ENCODE measurements at places on chromosomes 4 and X.

DNA sequence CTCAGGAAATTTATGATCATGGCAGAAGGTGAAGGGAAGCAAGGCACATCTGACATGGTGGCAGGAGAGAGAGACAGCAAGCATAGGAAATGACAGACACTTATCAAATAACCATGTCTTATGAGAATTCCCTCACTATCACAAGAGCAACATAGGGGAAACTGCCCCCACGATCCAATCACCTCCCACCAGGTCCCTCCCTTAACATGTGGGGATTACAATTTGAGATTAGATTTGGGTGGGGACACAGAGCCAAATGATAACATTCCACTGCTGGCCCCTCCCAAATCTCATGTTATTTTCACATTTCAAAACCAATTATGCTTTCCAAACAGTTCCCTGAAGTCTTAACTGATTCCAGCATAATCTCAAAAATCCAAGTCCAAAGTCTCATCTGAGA lies 8.2 kb upstream of the TMA16 start:
- no peak for DNase-seq

- DNase-seq, result no peak
Measured at GRCh38 chr4:101065346-101065745, 282.0 kb downstream of the PPP3CA start.

DNA sequence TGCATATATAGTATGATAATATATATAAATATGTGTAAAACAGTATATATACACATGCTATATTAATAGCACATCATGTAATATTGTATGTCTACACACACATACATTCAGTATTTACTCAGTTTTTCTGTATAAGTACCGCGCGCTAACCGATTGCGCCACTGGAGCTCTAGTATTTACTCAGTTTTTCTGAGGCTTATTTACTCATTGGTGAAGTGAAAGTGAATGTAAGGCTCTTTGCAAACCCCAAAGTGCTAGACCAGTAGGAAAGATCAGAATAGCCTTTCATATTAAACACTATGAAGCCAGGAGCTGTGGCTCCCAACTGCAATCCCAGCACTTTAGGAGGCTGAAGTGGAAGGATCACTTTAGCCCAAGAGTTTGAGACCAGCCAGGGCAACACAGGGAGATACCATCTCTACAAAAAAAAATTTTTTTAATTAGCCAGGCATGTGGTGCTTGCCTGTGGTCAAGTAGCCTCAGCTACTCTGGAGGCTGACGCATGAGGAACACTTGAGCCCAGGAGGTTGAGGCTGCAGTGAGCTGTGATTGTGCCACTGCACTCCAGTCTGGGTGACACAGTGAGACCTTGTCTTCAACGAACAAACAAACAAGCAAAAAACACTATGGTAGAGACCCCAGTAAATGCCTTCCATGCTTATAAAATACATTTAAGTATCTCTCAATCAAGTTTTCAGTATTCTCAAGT lies 125.8 kb downstream of the KIT start:
- no peak for DNase-seq

- DNase-seq, result peak; percentile 20
Measured at GRCh38 chr4:80073473-80074008, 512 bp upstream of the ANTXR2 start.

DNA sequence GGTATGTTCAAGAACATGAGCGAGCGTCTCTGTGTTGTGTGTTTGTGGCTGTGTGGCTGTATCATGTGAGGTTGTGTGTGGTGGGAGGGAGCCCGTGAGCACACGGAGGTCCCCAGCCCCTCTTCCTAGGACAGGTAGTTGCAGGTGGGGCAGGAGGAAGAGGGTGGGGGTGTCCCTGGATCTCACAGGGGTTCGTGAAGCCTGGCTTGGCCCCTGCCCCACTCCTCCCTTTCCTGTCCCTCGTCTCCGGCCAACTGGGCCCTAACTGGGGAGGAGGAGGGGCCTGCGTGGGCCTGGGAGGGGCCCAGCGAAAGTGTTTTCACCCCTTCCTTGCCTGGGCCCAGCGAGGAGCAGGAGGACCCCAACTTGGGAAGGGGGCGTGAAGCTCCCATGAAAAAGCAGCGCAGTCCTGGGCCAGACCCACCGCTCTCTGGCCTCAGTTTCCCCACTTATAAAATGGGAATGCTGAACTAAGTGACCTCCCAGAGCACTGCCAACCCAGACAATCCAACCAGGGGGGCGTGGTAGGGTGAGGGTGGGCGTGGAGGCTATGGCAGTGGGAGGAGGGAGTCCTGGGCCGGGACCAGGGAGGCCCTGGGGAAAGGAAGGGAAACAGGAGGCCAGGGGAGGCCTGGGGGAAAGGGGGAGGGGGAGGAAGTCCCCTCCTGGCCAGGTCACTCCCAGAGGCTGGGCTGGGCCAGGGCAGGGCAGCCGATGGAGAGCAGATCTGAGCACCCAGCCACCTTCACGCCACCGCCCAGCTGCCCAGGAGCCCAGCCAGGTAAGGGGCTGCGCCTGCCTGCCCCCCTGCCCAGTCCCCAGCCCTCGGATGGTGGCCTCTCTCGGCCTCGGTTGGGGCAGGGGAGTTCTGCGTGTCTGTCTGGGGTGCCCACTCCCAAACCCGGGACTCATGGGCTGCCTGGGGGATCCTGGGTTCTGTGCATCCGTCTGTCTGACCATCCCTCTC lies at the start of gene AVPR2:
AVPR2 (plus strand) TSS at position 683 of the 967 bp plus-strand sequence. CDS start 473 bp downstream, outside the sequence.
- DNase-seq, result no peak

DNA sequence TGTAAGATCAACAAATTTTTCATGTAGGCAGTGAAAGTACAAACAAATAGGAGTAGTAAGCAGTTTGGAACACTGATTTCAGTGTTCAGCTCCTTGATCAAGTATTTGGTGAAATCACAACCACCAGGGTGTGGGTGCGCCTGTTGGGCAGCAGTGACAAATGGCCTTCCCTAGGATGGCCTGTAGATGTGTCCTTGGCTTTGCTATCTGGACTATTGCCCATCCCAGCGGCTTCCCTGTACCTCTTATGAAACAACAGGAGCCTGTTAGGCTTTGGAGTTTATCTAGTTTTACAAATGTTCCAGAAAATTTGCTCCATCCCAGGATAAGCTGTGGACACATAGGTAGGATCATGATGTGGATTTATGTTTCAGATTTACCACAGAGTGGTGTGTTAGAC lies 216.8 kb upstream of the FAT1 start:
- no peak for DNase-seq

DNA sequence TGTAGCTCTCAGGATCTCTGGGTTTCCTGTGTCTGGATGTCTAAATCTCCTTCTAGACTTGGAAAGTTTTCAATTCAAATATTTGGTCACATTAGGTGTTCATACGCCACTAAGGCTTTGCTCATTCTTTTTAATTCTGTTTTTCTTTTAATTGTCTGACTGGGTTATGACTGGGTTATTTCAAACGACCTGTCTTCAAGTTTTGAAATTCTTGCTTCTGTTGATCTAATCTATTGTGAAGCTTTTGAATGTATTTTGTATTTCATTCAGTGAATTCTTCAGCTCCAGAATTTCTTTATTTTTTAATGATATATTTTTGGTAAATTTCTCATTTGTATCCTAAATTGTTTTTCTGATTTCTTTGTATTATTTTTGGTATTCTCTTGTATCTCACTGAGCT lies 81.0 kb upstream of the PCDH10 start:
- no peak for DNase-seq

GRCh38 chr4:185992585-185992984 lies 76.4 kb upstream of the TLR3 start:
- DNase-seq, result no peak

DNA sequence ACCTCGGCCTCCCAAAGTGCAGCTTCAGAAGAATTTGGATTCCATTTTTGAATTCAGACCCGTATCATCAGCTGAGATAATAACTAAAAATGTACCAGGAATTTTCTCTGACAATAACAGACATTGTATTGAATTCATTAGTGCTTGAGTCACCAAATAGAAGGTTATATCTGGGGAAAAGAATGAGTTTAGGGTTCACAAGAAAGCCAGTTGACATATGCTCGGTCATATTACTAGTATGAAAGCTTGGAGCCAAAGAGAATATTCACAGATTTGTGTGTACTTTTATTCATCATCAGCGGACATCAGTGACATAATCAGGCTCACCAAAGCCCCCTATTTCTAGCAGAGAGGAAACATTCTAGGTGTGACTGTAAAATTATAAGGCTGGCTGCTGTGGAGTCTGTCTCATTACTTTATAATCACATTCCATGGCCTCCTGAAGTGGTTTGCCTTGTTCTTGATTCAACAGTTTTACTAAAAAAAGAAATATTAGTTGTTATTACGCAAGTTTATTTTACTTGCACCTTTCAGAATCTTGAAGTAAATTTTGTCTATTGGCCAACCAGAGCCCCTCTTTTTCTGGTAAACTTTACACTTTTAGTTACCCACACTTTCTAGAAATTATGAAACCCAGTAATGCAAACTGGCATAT lies 14.6 kb upstream of the DCTD start:
- DNase-seq, result no peak

- peak; percentile 12 for DNase-seq
Measured at GRCh38 chrX:7996414-7996813, 69.2 kb upstream of the PNPLA4 start.

DNA sequence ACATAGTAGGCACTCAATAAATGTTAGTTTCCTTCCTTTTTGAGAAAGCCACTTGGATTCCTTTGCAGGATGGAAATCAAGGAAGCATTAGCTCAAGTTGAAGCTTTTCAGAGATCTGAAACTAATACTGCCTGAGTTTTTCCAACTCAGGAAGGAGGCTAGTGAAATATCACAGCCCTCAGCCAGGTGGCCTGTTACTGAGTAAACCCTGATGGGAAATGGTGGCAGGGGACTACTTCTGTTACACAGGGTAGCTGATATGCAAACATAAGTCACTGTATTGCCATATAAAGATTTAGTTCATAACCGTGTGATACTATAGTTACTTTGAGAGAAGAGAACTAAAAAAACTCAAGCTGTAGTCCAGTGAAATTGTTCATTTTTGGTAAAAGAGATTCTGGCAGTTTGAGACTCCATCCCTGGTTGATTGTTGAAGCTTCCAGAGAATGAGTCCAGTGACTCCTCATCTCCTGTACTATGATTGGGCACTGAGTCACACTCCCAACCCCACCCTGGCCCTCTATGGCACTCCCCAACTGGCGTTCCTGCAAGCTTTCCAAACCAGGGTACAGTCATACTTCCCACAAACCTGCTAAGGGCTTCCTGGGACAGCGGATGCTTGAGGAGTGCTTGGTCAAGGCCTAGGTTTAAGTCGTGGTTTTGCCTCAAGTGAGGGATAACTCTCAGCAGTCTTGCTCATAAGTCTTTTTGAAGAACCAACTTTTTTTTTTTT lies 81.8 kb downstream of the MID1IP1 start:
- no peak for DNase-seq

DNA sequence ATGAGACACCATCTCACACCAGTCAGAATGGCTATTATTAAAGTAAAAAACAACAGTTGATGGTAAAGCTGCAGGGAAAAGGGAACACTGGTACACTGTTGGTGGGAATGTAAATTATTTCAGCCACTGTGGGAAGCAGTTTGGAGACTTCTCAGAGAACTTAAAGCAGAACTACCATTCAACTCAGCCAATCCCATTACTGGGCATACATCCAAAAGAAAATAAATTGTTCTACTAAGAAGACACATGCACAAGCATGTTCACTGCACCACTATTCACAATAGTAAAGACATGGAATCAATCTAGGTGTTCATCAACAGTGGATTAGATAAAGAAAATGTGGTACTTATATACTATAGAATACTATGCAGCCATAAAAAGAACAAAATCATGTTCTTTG lies 135.0 kb downstream of the REELD1 start:
- DNase-seq, result no peak

GRCh38 chr4:143335979-143336780 lies 496 bp upstream of the GAB1 start:
- peak; percentile 13 for DNase-seq

DNA sequence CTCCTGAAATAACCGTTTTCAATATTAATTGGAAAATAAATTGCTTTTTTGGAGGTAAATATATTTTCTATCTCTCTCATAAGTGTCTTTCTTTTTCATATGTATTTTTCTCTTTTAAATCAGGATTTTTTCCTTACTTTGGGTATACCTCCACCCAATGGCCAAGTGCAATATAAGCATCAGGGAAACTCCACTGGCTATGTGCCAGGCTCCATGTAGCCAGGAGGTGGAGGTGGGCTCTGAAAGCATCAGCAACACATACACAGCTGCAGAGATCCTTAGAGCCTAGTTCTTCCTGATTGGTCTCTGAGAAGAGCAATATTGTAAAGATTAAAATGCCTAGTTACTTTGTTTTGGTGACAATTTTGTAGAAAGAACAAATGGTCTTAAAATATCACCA lies 3.4 kb downstream of the GABRA2 start:
- no peak for DNase-seq

DNA sequence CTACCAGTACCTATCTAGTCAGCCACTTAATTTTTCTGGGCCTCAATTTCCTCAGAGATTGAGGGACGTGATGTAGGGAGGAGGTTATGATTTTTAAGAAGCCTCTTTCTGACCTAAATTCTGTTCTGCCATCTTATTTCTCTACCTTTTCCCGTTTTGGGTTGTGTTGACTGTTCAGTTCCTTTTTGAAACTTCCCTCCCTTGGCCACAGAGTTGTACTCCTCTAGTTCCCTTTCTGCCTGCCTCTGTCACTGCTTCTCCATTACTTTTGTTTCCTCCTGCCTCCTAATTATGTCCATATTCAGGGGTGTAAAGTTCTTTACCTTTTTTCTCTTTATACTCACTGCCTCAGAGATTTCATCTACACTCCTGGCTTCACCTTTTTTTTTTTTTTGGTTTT lies 25.4 kb downstream of the CLCN5 start:
- DNase-seq, result no peak

- DNase-seq, result no peak
Measured at GRCh38 chr4:26930964-26931363, 70.3 kb downstream of the STIM2 start.

DNA sequence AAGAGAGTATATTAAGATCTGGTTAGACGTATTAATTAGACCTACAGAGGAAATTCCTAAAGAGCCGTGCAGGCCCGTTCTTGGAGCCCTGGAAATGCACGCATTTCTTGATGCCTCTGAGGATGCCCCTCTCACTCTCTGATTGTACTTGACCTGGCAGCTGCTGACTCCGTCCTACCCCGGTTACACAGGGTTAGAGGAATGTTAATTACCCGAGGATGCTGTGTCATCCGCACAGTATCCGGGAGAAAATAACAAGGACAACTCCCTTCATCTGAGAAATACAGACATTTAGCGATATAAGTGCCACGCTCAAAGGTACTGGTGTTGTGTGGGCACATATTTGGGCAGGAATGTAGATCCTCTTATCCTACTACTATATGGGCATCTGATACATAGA lies 404.6 kb upstream of the FAT1 start:
- DNase-seq, result no peak

GRCh38 chrX:123830309-123830708 lies 29.5 kb upstream of the XIAP start:
- no peak for DNase-seq

DNA sequence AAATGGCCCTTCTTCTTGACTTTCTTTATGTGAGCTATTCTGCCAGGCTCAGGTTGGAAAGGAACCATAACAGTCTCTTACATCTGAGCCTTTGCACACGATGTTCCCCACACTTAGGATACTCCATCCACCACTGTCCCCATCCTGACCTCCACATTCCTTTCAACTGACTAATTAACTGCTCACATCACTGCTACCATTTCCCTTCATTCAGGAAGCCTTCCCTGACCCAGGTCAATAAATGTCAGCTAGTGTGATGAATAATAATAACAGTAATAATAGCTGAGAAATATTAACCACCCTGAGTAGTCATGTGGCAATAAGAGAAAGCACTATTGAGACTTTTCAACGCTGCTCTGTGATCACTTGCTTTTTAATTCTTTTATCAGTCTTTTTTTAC lies 291.7 kb downstream of the KCNIP4 start:
- no peak for DNase-seq

- DNase-seq, result no peak
Measured at GRCh38 chrX:150185766-150186165, 177.4 kb upstream of the MAMLD1 start.
